ENCODE measurements at places on chromosomes 12 and 14. TPM values are rescaled to one million over a fixed set of nuclear protein-coding genes. Genes with fewer than 3 reads are reported as not detected.
A peak's percentile ranks its signal among the peaks of the same experiment; 100 is the strongest.

- no peak for DNase-seq
Observed at GRCh38 chr14:74577247-74577947, 34.6 kb downstream of the LTBP2 start.

Gene KRT78
- total RNA-seq, result 0.32 TPM

- peak; percentile 69 for DNase-seq
Observed at GRCh38 chr12:120376009-120376408, 7.0 kb upstream of the MSI1 start.

Gene C12orf50
- not detected for total RNA-seq

DNA sequence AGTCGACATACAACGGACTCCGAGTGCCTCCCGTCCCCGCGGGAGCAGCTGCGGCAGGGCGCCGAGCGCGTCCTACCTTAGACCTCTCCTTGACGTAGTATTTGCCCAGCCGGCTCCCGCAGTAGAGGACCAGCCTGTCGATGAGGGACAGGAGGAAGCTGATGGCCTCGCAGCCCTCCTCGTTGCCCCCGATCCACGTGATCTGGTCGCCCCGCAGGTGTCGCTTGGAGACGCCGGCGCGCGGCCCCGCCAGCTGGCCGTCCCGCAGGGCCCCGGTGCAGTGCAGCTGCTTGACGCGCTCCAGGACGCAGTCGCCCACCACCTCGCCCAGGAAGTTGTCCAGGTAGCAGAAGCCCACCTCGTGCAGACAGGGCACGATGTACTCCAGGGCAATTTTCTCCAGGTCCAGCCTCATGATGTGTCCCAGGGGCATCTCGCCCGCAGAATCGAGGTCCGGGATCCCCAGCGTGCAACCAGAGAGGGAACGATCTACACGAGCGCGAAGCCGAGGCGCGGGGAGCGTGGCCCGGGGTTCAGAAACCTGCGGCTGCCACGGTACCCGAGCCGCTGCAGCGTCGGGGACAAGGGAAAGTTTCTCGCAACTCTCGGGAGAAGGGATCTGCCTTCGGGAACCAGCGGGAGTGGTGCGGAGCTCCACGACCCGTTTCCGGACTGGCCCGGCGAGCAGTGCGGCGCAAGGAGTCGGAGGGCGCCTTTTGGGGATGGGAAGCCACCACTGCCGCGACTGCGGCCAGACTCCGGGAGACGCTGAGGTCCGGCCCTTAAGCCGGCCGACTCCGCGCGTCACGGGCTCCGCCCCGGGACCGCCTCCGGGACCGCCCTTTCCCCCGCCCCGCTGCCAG lies at the start of gene EGLN3:
EGLN3 (minus strand) TSS at position 755 of the 863 bp plus-strand sequence; CDS start at position 433, 322 bp downstream.
- DNase-seq, result peak; percentile 70

Gene NELL2
- total RNA-seq, result 0.07 TPM

- peak; percentile 76 for DNase-seq
Observed at GRCh38 chr12:38921025-38921677, 15.8 kb upstream of the CPNE8 start.

- no peak for DNase-seq
Observed at GRCh38 chr14:96705422-96706092, 91.6 kb upstream of the VRK1 start.
